ENCODE measurements at places on chromosomes 11 and 22. TPM values are rescaled to one million over a fixed set of nuclear protein-coding genes. Genes with fewer than 3 reads are reported as not detected.

DNA sequence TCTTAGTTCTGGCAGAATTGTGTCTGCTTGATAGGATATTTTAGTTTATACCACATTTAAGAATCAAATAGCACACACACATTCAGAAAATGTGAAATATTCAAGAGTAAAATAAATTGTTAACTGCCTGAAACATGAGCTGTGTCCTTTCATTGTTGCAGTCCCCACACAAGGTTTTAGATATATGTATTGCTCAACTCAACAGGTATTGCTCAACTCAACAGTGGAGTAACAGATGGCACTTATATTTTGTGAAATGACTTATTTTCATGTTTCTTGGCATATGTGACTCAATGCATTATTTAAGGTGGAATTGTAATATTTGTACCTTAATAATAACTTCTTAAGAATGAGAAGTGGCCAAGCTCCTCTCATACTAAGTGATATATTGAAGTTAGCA is 760.3 kb downstream of the CNTN5 start:
- no peak for DNase-seq

Gene TOP3B
- 83.4 TPM for total RNA-seq

GRCh38 chr11:14075118-14076078 is 112.9 kb downstream of the SPON1 start:
- no peak for DNase-seq

Gene SCGB2A2
- total RNA-seq = not detected

GRCh38 chr11:6458352-6459098 is 15.2 kb downstream of the TRIM3 start:
- DNase-seq = no peak

DNA sequence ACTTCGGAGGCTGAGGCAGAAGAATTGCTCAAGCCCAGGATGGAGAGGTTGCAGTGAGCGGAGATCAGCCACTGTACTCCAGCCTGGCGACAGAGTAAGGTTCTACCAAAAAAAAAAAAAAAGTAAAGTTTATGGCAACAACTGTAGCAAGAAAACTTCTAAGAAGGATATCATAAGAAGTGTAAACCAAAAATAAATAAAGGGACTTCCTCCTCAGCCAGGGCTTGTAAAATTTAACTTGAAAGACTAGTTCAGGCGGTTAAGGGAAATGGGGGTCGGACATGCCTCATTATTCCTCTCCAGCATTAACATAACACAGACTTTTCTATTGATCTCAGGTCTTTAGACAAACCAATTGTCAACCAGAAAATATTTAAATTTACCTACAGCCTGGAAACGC is 2.5 kb upstream of the OR5M11 start:
- DNase-seq = no peak

DNA sequence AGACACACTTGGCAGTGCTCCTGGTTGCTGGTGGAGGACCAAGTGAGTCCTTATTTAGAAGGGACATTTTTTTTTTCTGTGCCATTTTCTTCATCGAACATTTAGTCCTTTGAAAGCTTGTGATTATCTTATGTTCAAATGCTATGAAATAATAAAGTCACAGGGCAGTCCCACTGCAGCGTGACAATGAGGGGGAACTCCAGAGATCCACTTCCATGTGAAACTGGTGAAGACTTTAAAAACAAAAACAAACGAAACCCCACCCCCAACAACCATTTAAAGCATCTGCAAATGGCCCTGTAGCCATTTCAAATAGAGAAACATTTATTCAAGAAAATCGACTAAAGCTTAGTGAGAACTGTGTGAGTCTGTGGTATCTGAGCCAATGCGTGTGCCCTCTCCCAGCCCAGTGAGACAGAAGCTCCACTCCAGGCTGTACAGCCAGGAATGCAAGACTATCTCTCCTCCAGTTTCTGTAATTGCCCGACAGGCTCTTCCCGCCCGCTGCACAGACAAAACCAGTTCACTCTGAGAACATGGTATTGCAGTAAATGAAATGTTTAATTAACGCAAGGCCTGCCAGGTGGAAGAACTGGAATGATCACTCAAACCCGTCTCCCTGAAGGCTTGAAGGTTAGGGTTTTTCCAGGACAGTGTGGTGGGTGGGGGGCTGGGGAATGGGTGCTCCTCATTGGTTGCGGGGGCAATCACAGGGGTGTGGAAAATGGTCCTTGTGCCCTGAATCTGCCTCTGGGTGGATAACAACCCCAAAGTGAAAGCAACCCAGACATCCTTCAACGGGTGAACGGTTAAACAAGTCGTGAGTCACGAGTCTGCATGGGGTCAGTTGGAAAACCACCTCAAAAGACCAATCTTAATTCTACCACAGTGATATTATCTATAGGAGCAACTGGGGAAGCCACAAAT is 8.4 kb downstream of the KRTAP5-6 start:
- no peak for DNase-seq

Gene FAM180B
- total RNA-seq = not detected

DNA sequence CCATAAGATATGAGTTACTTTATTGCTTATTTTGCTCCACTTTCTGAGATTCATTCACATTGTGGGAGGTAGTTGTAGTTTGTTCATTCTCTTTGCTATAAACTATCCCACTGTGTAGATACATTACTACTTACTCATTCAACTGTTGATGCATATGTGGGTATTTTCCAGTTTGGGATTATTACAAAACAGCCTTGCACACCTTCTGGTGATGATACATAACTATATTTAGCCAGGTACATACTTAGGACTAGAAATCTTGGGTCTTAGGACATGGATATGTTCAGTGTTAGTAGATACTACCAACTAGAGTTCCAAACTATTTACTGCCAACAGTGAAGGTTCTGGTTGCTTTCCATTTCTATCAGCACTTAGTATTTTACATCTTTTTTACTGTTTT is 37.8 kb downstream of the BTG4 start:
- no peak for DNase-seq

GRCh38 chr11:74443071-74443864 is 24.1 kb downstream of the KCNE3 start:
- DNase-seq = no peak

Gene TRIM64
- not detected for total RNA-seq

Gene TST
- total RNA-seq = 7.2 TPM

- no peak for DNase-seq
Observed at GRCh38 chr11:8070417-8071115, 10.4 kb upstream of the TUB start.
